Thymus (tissue), 14 donors: ENCODE measurements at places on chromosomes 7 and 10. TPM values are rescaled to one million over a fixed set of nuclear protein-coding genes. Genes with fewer than 3 reads are reported as not detected.

The GALNT17 gene
- total RNA-seq: 1.8 TPM

GRCh38 chr10:43260117-43260761 is 6.6 kb downstream of the RASGEF1A start:
- DNase-seq: no peak

- no peak for DNase-seq
These were observed 50.4 kb downstream of the FOXL3 start for GRCh38 chr7:340200-340937.

DNA sequence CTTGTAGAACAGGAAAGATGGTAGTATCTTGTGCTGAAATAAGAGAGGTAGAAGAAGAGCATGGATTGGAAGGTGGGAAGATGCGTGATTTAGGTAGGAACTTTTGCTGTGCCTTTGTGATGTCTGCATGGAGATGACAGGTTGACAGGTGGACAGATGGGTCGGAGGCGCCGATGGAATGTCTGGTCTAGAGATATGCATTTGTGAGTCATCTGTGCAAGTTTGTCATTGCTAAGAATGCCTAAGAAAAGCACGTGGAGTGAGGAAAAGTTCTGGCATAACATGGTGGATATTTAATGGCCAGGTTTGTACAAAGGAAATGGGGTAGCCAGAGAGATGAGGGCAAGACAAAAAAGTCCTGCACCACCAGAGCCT is 76.0 kb upstream of the ARMC3 start:
- no peak for DNase-seq

The FAM221A gene
- 4.9 TPM for total RNA-seq

The SLC16A9 gene
- 1.6 TPM for total RNA-seq

- DNase-seq: no peak
These were observed 262.7 kb downstream of the DNAJB6 start for GRCh38 chr7:157599491-157599890.

GRCh38 chr10:92891885-92892690 is 43.8 kb downstream of the EXOC6 start:
- DNase-seq: no peak

GRCh38 chr10:131774681-131775085 is 126.1 kb upstream of the PPP2R2D start:
- no peak for DNase-seq

The RNF133 gene
- total RNA-seq: 0.19 TPM

DNA sequence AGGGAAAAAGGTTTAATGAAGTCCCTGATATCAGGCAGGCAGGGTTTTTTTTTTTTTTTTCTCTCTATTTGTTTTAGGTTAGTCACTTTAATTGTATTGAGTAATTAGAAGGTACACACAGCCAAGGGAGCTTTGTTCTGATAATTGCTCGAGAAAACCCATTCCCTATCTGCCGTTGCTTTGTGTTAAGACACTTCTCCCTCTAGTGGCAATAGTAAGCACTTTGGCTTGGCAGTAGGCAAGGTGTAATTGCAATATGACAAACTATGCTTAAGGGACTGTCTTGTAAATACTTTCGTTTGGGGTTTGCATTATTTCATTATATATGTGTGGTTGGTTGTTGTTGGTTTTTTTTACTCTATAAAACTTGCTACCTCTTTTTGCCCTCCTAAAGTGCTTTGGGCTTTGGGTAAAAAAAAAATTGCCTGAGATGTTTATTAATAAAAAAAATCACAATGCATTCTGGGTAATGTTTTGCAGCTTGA is 113.4 kb downstream of the BTRC start:
- DNase-seq: peak; percentile 41

DNA sequence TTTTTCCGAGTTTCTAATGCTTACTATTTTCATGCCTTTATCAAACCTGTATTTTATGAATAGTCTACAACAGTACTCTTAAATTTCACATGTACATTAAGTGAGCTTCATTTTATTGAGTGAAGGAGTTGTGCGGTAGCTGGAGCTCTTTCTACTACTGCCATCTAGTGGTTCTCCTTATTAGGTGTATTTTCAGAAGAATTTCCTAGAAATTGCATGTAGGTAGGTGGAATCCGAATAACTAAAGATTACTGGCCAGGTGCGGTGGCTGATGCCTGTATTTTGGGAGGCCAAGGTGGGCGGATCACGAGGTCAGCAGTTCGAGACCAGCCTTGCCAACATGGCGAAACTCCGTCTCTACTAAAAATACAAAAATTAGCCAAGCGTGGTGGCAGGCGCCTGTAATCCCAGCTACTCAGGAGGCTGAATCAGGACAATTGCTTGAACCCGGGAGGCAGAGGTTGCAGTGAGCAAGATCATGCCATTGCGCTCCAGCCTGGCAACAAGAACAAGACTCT is 38.3 kb downstream of the LRRC72 start:
- DNase-seq: peak; percentile 19

DNA sequence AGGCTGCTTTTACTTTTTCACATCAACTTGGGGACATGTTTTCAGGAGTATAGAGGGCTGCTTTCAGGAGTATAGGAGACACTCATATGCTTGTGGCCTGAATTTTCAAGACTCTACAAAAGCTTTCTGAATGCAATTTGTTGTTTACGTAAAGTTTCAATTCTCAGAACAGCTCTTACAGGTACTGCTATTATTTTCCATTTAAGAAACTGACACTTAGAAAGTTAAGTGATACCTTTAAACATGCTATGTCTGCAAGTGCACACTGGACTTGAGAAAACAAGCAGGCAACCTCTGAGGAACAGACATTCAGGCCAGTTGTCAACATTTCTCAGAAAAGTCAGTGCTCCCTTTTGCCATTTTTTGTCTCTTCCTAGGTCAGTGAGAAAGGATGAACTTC is 70.0 kb upstream of the PHYHIPL start:
- no peak for DNase-seq

GRCh38 chr7:422191-422885 is 97.3 kb downstream of the PDGFA start:
- DNase-seq: no peak

GRCh38 chr7:148367731-148368475 is 222.7 kb upstream of the C7orf33 start:
- no peak for DNase-seq

The GIMAP5 gene
- total RNA-seq: 39.3 TPM

GRCh38 chr7:33996899-33997298 is 91.6 kb downstream of the BMPER start:
- DNase-seq: no peak

DNA sequence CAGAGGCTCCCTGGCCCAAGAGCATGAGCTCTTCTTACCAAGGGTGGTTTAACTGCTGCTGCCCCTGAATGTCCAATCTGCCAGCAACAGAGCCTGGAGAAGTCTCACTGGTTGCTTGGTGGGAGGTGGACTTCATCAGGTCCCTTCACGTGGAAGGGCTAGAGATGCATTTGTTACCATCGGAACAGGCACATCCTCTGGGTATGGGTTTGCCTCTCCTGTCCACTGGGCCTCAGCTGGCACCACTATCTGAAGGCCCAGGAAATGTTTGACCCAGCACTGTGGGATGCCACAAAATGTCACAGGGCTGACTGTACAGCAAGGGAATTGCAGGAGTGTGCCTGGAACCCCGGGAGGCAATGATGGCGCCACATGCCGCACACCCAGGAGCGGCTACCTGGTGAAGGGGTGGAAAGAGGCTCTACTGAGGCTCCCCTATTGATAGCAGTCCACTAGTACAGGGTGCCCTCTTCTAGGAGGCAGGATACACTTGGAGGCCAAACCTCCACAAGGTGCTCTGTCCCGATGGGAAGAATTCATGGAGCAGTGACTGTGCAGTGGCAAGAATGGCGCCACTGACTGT is 603.1 kb upstream of the MGMT start:
- DNase-seq: no peak

GRCh38 chr7:131159961-131160361 is 167.7 kb upstream of the MKLN1 start:
- no peak for DNase-seq

DNA sequence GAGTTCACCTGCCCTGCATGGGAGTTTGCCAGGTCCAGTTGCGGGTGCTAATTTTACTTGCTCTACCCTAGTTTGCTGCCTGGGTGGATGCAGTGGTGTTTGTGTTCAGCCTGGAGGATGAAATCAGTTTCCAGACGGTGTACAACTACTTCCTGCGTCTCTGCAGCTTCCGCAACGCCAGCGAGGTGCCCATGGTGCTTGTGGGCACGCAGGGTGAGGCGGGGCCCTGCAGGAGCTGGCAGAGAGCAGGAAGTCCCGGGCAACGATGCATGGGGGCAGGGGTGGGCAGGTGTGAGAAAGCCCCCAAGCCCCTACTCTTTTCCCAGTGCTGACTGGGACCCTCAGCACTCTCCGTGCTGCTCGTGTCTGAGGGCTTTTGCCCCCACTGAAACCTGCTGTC is 31.3 kb downstream of the AGAP3 start:
- no peak for DNase-seq

- no peak for DNase-seq
These were observed 51.9 kb downstream of the ZNF365 start for GRCh38 chr10:62426086-62426485.

DNA sequence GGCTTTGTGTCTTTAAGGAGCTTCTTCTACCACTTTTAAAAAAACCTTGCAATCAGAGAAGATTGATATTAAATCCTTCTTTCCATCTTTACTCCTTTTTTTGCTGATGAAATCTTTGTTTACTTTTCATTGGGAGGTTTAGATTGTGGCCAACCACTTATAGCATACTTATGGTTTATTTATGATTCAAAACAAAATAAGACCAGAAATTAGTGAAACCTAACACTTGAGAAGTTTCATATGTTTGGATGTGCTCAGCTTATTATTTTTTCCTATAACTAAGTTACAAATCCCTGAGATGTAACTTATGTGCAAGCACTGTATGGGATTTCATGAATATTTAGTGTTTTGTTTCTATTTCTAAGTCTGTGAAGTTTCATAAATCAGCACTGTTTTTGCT is 13.5 kb upstream of the PRPS1L1 start:
- DNase-seq: no peak

The TRPV6 gene
- 0.24 TPM for total RNA-seq

The COBL gene
- total RNA-seq: 0.66 TPM

- no peak for DNase-seq
These were observed 3.6 kb downstream of the ARHGAP21 start for GRCh38 chr10:24720096-24720495.

The DGKI gene
- 0.33 TPM for total RNA-seq

GRCh38 chr7:5692845-5693278 is 88.6 kb downstream of the RNF216 start:
- DNase-seq: no peak

The MLXIPL gene
- total RNA-seq: 0.05 TPM

GRCh38 chr10:78750418-78750817 is 318.3 kb upstream of the ZMIZ1 start:
- DNase-seq: no peak

- DNase-seq: no peak
These were observed 11.5 kb upstream of the PLAU start for GRCh38 chr10:73899423-73899822.
